ENCODE measurements at places on chromosomes 13 and 19. TPM values are rescaled to one million over a fixed set of nuclear protein-coding genes. Genes with fewer than 3 reads are reported as not detected.

The PDX1 gene
- not detected for total RNA-seq

GRCh38 chr13:71828117-71828516, 38.9 kb downstream of the DACH1 start:
- H3K27ac ChIP-seq: no peak overlapping the region
- DNase-seq: no peak
- no peak overlapping the region for H3K4me3 ChIP-seq

- no peaks in the 10 kb centered on the region for H3K27me3 ChIP-seq
- no peak overlapping the region for H3K4me3 ChIP-seq
- no peaks in the 10 kb centered on the region for H3K36me3 ChIP-seq
- no peak for DNase-seq
Observed at GRCh38 chr13:37473035-37473434, 125.5 kb downstream of the POSTN start.

The DLL3 gene
- total RNA-seq: 0.19 TPM

DNA sequence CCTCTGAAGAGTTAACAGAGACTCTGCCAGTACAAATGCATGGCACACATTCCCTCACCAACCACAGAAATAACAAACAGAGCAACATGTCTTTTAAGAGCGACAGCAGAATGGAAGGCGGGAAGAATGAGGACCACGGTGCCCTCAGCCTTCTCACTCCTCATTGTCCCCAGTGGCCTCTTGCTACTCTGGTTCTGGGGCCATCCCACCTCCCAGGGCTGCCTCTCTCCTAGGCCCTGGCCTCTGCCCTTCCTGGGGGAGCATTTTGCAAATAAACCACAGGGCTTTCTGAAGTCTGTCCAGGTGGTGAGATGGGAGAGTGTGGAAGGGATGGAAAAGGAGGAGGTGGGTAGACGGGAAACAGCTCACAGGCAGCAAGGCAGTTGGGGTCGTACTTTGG, 28.3 kb downstream of the CYP2B6 start:
- H3K4me3 ChIP-seq: no peak overlapping the region
- no peak overlapping the region for H3K27ac ChIP-seq
- no peak for DNase-seq
- H3K4me1 ChIP-seq: peaks cover 4% of the 10 kb centered on the region
- H3K27me3 ChIP-seq: peaks cover 8% of the 10 kb centered on the region

GRCh38 chr19:17751103-17751911, at the start of gene FCHO1:
Gene FCHO1, plus strand, starts transcription at chr19:17751477. Its CDS starts 3,688 bp downstream, at chr19:17755165.
- peak within 1 kb of the TSS; percentile 94 for H3K4me3 ChIP-seq
- DNase-seq: peak; percentile 85
- H3K27ac ChIP-seq: peak within 1 kb of the TSS; percentile 93
- peaks cover 10% of the 10 kb centered on the region for H3K36me3 ChIP-seq
- peaks cover 48% of the 10 kb centered on the region for H3K4me1 ChIP-seq

DNA sequence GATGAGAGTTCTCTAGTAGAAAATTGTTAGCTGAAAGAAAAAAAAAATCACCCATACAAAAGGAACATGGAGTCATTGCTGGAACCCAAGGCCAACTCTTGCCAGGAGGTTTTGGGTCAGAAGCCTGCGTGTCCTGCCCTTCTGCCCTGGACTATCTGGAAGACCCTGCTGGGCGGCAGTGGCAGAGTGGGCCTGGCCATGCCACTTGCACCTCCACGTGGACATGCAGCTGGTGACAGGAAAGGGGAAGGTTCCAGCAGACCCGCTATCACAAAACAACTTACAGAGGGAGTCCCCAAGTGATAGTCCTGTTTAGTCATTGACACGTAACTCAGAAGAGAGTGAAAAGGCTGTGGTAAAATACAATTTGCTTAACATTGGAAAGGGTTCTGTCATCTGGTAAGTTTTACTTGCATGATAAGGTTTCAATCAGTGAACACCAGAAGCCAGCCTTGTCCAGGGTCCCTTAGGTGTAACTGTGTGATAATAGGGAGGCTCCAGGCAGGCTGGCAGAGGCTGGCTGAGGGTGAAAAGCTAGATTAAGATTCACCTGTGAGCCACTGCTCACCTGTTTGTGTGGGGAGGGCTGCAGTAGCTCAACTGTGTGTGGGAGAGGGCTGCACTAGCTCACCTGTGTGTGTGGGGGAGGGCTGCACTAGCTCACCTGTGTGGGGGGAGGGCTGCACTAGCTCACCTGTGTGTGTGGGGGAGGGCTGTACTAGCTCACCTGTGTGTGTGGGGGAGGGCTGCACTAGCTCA, 47.8 kb downstream of the COL4A2 start:
- no peak overlapping the region for H3K27ac ChIP-seq
- no peaks in the 10 kb centered on the region for H3K36me3 ChIP-seq
- DNase-seq: no peak
- H3K4me3 ChIP-seq: no peak overlapping the region
- H3K4me1 ChIP-seq: no peaks in the 10 kb centered on the region
- peaks cover 6% of the 10 kb centered on the region for H3K27me3 ChIP-seq

- peaks cover 5% of the 10 kb centered on the region for H3K27me3 ChIP-seq
- no peak overlapping the region for H3K4me3 ChIP-seq
- H3K27ac ChIP-seq: no peak overlapping the region
- DNase-seq: no peak
- peaks cover 7% of the 10 kb centered on the region for H3K4me1 ChIP-seq
- H3K36me3 ChIP-seq: peaks cover 7% of the 10 kb centered on the region
Observed at GRCh38 chr13:50309882-50310594, 294.8 kb downstream of the KCNRG start.

DNA sequence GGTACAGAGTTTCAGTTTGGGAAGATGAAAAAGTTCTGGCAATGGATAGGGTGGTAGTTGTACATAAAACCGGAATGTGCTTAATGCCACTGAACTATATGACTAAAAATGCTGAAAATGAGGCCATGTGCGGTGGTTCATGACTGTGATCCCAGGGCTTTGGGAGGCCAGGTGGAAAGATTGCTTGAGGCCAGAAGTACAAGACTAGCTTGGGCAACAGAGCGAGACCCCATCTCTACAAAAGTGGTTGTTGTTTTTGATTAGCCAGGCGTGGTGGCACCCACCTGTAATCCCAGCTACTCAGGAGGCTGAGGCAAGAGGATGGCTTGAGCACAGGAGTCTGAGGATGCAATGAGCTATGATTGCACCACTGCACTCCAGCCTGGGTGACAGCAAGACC, 12.8 kb downstream of the SMAD9 start:
- H3K27me3 ChIP-seq: peaks cover 28% of the 10 kb centered on the region
- H3K4me1 ChIP-seq: no peaks in the 10 kb centered on the region
- no peaks in the 10 kb centered on the region for H3K36me3 ChIP-seq
- no peak for DNase-seq
- H3K4me3 ChIP-seq: no peak overlapping the region
- no peak overlapping the region for H3K27ac ChIP-seq

- H3K36me3 ChIP-seq: no peaks in the 10 kb centered on the region
- DNase-seq: no peak
- no peaks in the 10 kb centered on the region for H3K27me3 ChIP-seq
- H3K4me3 ChIP-seq: no peak overlapping the region
- H3K4me1 ChIP-seq: peaks cover 7% of the 10 kb centered on the region
Observed at GRCh38 chr19:15864824-15865223, 33.0 kb downstream of the CYP4F2 start.

GRCh38 chr13:60016229-60016628, 147.5 kb downstream of the DIAPH3 start:
- H3K4me3 ChIP-seq: no peak overlapping the region
- peaks cover 16% of the 10 kb centered on the region for H3K4me1 ChIP-seq
- no peak for DNase-seq
- H3K27me3 ChIP-seq: no peaks in the 10 kb centered on the region
- peaks cover 9% of the 10 kb centered on the region for H3K36me3 ChIP-seq

- peaks cover 38% of the 10 kb centered on the region for H3K36me3 ChIP-seq
- H3K4me1 ChIP-seq: peaks cover 57% of the 10 kb centered on the region
- DNase-seq: peak; percentile 71
- no peaks in the 10 kb centered on the region for H3K27me3 ChIP-seq
- H3K27ac ChIP-seq: peak overlapping the region; percentile 92
- H3K4me3 ChIP-seq: peak overlapping the region; percentile 87
Observed at GRCh38 chr19:48962029-48962848, 2.9 kb upstream of the FTL start.

DNA sequence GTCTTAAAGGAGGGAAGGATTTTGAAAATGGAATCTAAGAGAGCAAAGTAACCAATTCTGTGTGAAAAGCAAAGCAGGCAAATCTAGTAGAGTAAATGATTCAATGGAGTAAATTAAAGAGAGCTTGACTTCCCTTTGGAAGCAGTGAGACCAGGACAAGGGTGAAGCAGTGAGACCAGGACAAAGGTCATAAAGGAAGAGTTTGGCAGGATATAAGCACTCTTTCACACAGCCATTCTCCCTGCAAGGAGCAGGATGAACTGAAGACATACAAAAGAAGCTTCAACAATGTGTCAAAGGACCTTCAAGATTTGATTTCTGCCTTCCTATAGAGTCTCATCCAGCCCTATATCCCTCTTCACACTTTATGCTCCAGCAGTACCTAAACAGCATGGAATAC, 123.8 kb downstream of the ENOX1 start:
- H3K27ac ChIP-seq: no peak overlapping the region
- H3K36me3 ChIP-seq: peaks cover 1% of the 10 kb centered on the region
- no peak overlapping the region for H3K4me3 ChIP-seq
- H3K27me3 ChIP-seq: peaks cover 3% of the 10 kb centered on the region
- DNase-seq: no peak

DNA sequence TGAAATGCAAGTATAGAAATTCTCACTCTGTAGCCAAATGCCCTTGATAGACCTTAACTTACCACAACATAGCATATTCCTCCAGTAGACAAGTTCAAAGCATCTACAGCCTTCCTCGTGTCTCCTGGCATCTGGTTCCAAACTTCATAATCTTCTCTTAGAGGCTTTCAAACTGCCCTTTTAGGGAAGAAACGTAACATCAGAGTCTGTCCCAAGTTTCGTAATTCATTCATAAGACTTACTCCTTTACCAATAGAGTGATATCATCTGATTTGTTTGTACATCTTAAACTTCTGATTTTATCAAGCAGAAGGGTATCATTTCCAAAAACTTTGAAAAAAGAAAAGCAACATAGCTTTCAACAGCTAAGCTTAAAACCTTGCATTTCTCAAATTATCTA, 137.4 kb downstream of the SPRY2 start:
- H3K4me1 ChIP-seq: no peaks in the 10 kb centered on the region
- H3K4me3 ChIP-seq: no peak overlapping the region
- H3K27me3 ChIP-seq: no peaks in the 10 kb centered on the region
- no peak overlapping the region for H3K27ac ChIP-seq
- DNase-seq: no peak
- H3K36me3 ChIP-seq: no peaks in the 10 kb centered on the region

DNA sequence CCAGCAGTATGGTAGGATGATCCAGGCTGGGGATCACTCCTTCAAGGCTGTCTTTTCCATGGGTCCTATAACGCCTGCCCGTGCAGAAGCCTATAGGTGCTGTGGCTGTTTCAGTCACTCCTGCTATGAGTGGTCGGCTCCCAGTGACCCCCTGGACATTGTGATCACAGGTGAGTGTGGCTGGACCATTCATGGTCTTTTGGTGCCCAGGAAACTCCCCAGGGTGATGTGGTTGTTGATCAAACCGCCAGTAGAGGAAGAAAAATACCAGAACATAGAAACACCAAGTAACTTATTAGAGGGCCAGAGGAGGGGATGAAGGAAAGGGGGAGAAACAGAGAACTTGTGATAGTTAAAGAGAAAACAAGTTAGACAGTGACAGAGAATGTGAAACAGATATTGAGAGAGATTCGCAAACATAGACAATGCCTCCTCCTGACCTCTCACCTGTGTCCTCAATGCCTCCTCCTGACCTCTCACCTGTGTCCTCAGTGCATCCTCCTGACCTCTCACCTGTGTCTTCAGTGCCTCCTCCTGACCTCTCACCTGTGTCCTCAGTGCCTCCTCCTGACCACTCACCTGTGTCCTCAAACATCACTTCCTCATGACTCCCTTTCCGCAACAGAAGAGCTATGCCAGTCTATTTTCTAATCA, 19.4 kb downstream of the LAIR2 start:
- H3K4me1 ChIP-seq: peaks cover 50% of the 10 kb centered on the region
- H3K4me3 ChIP-seq: peak overlapping the region; percentile 73
- H3K27me3 ChIP-seq: peaks cover 5% of the 10 kb centered on the region
- peak overlapping the region; percentile 76 for H3K27ac ChIP-seq

GRCh38 chr19:46015687-46016425, 7.0 kb downstream of the PGLYRP1 start:
- peak overlapping the region; percentile 79 for H3K27ac ChIP-seq
- peaks cover 10% of the 10 kb centered on the region for H3K36me3 ChIP-seq
- peak overlapping the region; percentile 82 for H3K4me3 ChIP-seq
- peaks cover 11% of the 10 kb centered on the region for H3K4me1 ChIP-seq
- peak; percentile 65 for DNase-seq
- peaks cover 13% of the 10 kb centered on the region for H3K27me3 ChIP-seq

- peaks cover 17% of the 10 kb centered on the region for H3K4me1 ChIP-seq
- H3K27ac ChIP-seq: no peak overlapping the region
- DNase-seq: no peak
- no peaks in the 10 kb centered on the region for H3K36me3 ChIP-seq
Observed at GRCh38 chr13:29855784-29856183, 5.4 kb upstream of the UBL3 start.

- H3K27me3 ChIP-seq: no peaks in the 10 kb centered on the region
- no peak overlapping the region for H3K27ac ChIP-seq
- peaks cover 9% of the 10 kb centered on the region for H3K36me3 ChIP-seq
Observed at GRCh38 chr19:47377208-47377701, 28.1 kb downstream of the DHX34 start.

Measured in activated naive CD8-positive, alpha-beta T cell treated with anti-CD3 and anti-CD28 coated beads, Interleukin-2, amount 10 ng/mL, durations not matched to agents 7 days and 5 days (primary cell).